ENCODE measurements at places on chromosomes 5 and 9.

GRCh38 chr9:7305677-7306076 lies 493.9 kb downstream of the DMAC1 start:
- no peak for DNase-seq

GRCh38 chr5:54616031-54616430 lies 98.5 kb downstream of the SNX18 start:
- no peak for DNase-seq

- DNase-seq = no peak
These were observed 18.6 kb downstream of the JAKMIP2 start for GRCh38 chr5:147763791-147764525.

DNA sequence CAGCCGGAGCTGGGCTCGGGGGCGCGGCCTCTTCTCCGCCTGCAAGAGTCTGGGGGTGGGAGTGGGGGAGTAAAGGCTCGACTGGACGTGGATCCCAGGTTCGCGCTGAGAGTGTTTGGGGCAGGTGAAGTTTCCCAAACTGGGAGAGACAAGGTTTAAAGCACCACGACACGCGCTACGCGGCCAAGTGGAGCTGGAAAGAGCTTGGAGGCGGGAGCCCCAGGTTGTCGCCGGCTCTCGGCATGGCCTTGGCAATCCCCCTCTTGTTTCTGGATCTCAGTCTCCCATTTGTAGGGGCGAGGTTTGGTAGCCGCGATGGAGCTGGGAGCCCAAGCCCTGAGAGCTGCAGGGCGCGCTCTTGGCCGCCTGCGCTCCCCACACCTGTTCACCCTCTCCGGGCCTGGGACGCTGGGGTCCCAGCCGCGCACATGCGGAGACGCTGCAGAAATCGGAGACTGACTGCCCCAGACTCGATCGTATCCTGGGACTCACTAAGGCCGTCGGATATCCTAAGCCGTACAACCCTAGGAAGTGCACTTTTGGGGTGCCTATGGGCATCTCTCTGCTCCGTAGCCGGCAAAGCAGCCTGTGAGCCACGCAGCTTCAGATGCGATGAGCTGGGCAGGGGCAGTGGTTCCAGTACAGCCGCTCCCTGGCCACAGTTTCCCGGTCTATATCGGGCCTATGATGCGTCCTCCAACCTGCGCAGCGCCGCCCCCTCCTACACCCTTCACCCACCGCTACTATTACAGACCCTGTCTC lies 937 bp downstream of the TMOD1 start:
- DNase-seq = no peak

- no peak for DNase-seq
These were observed 81.6 kb upstream of the MIER3 start for GRCh38 chr5:57033503-57033902.

DNA sequence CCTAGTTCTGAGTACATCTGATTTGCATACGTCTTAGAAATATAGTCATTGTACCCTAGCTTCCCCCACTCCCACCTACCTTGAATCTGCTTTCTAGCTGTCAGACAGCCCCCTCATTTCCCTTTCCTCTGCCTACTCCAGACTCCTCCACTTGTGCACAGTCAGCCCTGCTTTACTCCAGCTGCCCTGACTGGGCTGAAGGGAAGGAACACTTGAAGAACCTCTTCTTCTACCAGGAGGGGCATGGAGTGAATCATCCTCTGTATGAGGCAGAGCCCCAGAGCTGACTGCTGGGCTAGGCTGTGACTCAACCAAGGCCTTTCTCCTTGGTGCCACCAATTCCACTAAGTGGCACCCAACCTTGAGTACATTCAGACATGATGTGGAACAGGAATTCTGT lies 18.1 kb upstream of the ZFR start:
- DNase-seq = no peak

- no peak for DNase-seq
These were observed 640.9 kb downstream of the SEMA5A start for GRCh38 chr5:8905021-8905420.

DNA sequence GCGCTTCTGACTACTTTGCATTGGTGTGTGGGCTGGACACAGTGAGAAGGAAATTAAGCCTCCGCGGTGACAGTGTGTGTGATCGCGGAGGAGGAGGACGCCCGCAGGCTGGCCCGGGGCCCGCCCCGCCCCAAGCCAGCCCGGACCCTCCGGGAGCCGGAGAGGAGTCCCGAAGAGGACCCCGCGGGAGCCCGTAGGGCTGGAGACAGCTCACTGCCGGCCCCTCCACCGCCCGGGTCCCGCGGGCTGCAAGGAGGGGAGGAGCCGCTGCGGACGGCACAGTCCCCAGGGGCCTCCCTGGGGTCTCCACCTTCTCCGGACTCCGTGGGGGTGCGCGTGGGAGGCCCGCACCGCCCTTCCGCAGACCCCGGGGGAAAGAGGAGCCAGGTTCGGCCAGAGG lies 146.4 kb upstream of the ERCC6L2 start:
- DNase-seq = no peak

GRCh38 chr5:6705088-6705487 lies 8.1 kb upstream of the TENT4A start:
- DNase-seq = no peak

DNA sequence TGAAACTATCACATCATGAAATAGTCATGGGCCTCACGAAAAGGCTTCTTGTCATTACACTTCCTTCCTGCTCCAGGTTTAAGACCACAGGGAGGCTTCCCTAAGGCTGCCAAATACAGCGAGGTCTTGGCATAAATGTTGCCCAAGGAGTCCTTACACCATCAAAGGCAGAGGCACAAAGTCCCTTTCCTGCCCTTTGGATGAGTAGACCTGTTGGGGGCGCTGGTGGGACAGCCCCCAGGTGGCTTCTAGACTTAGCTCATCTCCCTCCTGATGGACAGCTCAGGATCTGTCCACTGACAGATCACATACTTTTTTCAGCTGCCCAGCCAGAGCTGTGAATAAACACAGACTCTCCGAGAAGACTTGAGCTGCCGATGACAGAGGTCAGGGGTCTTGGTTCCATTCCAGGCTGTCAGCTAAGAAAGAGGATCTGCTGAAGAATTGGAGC lies 15.5 kb upstream of the MEGF9 start:
- DNase-seq = no peak

GRCh38 chr9:133171161-133171961 lies 7.6 kb upstream of the GBGT1 start:
- no peak for DNase-seq

DNA sequence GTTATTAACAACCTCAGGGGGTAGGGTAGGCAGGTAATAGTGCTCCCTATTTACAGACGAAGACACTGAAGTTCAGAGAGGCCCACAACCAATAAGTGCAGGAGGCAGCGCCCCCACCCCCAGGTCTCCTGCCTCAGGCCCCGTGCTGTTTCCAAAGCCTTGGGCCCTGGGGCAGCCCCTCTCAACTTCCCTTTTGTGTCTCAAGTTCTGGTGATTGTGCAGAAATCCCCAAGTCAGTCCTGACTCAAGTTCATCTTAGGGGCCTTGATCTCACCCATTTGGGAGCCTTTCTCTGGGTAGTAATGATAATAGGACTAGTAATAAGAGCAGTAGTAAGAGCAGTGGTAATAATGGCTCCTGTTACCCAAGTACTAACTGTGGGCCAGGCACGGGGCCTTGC lies 35.5 kb upstream of the ASS1 start:
- no peak for DNase-seq

- no peak for DNase-seq
These were observed 370.9 kb upstream of the PRR16 start for GRCh38 chr5:120093178-120093577.

DNA sequence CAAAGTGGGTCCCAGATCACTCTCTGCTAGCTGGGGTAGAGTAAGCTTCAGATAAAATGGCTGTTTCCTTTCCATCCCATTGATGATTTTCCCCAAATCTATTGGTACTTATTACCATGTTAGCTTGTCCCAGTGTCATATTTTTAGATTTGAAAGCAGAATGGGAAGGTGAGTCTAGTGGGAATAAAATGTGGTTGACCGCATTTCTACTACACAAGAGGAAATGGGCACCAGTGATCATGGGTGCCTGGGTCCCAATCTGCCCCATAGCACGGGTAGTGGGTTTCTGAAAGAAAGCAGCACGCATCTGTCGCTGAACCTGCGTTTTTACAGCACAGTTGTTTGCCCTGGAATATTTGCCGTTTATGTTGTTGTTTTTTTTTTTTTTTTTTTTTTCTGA lies 20.1 kb downstream of the DAPK1 start:
- DNase-seq = no peak

DNA sequence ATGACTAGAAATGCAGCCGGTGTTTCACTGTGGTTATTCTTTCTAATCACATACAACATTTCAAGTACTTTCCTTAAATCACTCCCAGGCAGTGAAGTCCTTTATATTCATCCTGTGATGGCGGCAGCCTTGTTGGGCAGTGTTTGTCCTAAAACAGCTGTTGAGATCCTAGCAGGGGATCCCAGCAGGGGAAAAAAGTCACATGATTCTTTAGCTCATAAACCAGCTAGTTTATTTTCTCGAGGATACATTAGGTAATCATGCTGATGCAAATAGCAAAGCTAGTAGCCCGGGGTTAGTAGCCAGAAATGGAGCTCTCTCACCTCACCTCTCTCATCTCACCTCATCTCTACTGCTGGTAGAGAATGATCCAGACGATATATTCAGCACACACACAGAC lies 70.5 kb downstream of the FOXD1 start:
- DNase-seq = no peak

- no peak for DNase-seq
These were observed 174.7 kb upstream of the NREP start for GRCh38 chr5:111931655-111932054.

- DNase-seq = no peak
These were observed 216.4 kb upstream of the CYLC2 start for GRCh38 chr9:102778746-102779145.

- DNase-seq = no peak
These were observed 37.9 kb downstream of the GEMIN5 start for GRCh38 chr5:154900066-154900465.

- no peak for DNase-seq
These were observed 129.4 kb upstream of the GPR151 start for GRCh38 chr5:146645342-146645741.

- DNase-seq = no peak
These were observed 6.9 kb upstream of the PFDN1 start for GRCh38 chr5:140309706-140310249.

DNA sequence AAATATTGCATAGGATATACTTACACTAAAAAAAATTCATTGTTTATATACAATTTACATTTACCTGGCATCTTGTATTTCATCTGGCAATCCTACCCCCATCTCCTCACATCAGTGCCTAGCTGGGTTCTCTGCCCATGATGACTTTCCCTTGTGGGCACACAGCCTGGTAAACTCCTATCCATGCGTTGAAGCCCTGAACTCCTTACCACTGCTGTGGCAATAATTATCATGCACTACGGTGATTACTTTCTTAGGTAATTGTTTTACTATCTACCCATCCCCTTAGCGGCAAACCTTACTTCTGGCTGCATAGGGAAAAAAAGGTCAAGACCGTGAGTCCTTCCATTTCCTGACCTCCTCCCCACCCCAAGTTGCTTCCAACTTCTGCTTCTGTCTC lies 63.6 kb upstream of the DAB2IP start:
- DNase-seq = no peak

DNA sequence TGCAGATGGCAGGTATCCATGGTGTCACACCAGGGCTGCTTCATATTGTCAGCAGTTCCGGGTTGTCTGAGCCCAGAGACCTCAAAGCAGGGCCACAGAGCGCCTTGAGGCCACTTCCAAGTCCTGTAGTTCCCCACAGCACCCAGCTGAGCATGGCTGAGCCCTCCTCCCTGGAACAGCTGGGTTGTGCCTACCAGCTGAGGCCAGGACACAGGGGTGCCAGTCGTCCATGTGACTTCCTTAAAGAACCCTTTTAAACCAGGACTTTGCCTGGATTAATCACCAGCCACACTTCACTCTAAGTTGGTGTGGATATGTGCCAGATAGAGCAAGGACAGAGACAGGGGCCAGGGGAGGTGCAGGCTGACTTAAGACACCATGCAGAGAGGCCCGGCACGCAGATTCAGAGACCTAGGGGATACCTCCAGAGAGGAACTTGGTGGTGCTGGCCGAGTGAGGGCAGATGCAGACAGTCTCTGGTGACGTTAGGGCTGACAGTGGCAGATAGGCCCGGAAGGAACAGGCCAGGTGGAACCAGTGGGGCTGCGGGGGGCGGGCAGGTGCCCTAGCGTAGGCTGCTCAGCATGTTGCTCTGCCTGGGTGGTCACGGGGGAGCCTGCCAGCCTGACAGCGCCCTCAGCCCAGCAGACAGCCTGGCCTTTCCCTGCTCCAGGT lies 142.7 kb downstream of the CACNA1B start:
- DNase-seq = no peak

DNA sequence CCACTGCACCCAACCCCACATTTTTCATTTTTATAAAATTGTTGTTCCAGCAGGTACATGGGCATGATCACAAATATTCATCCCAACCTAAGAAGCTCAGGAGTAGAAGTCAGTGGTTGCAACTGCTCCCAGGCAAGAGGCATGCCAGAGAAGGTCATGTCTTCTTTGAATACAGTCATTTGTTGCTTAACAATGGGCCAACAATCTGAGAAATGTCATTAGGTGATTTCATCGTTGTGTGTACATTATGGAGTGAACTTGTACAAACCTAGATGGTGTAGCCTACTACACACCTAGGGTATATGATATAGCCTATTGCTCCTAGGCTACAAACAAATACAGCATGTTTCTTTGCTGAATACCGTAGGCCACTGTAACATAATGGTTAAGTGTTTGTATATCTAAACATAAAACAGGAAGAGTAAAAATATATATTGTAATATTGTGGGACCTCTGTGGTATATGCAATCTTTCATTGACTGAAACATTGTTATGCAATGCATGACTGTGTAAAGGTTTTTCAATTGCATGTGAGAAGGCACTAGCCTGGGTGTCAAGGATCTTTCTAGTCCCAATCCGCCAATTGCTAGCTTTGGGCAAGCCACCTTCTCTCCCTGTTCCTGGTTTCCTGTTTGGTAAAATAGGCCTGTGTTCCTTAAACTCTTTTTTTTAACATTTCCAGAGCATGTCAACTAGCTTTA lies 27.6 kb downstream of the ATP10B start:
- no peak for DNase-seq

DNA sequence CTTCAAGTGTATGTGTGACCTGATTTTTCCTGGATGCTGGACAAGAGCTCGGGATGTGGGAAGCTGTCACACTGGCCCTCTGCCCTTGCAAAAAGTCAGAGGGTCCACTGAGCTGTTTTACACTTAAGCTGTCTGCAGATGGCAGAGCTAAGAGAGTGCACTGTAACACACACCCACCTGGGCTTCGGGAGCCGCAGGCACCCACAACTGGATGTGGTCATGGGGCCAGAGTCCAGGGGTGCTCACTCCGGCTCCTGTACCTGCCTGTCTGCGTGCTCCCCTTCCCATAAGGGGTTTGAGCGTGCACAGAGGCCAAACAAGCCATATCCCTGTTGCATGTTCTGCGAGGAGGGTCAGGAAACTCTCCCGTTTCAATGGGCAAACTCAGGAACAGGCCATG lies 82.5 kb downstream of the LRRC70 start:
- DNase-seq = no peak

Data from hypothalamus (tissue), 51 donors.